Fibroblast of skin of abdomen (primary cell): ENCODE measurements at places on chromosomes 1 and 21.

DNA sequence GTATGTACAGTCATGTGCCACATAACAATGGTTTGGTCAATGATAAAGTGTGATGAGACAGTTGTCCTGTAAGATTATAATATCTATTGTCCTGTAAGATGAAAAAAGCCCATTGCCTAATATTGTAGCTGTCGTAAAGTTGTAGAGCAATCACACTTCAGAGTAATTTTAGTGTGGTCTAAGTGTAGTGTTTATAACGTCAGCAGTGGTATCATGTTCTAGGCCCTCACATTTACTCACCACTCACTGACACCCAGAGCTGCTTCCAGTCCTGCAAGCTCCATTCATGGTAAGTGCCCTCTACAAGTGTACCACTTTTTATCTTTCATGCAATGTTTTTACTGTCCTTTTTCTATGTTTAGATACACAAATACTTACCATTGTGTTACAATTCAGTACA, 259.9 kb upstream of the RAB4A start:
- DNase-seq, result no peak

- no peak for DNase-seq
These were observed 179.3 kb downstream of the ZNF326 start for GRCh38 chr1:90174246-90174645.

DNA sequence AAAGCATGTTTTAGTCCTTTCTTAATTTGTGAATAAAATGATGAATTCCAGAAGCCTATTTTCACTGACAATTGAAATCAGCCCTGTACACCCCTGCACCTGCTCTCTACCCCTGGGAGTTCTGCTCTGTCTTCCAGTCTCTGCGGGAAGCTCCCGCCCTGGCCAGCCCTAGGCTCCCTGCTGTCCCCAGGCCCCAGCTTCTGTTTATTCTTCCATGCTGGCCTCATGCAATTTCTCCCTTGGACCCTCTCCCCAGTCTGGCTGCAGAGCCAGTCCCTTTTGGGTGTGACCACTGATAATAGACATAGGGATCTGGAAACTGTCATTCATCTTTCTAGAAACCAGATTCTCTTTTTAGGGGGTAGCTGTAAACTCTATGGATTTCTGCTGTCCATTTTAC, 258.6 kb downstream of the GRIK3 start:
- DNase-seq, result no peak

- DNase-seq, result peak; percentile 15
These were observed 92.3 kb downstream of the ST6GALNAC5 start for GRCh38 chr1:76959556-76959955.

DNA sequence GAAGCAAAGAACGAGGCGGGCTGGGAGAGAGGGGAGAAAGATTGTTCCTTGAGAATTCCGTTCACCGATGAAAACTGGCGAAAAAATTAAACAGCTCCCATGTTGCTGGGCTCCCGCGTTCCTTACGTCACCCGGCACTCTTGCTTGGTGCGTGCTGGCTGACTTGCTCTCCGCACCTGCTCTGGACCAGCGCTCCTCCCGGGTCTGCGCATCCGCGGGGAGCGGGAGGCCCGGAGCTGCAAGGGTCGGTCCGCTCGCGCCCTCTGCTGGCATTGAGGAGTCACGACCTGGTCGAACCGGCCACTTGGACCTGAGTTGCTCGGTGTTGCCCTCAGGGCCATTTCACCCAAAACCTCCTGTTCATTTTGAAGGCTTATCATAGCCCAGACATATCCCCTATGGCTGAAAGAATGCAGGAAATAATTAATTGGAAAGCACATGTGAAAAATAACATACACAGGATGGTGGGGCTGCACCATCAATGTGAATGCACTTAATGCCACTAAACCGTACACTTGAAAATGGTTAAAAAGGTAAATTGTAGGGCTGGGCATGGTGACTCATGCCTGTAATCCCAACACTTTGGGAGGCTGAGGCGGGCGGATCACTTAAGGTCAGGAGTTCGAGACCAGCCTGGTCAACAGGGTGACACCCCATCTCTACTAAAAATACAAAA, 98.9 kb upstream of the BACE2 start:
- peak; percentile 69 for DNase-seq

DNA sequence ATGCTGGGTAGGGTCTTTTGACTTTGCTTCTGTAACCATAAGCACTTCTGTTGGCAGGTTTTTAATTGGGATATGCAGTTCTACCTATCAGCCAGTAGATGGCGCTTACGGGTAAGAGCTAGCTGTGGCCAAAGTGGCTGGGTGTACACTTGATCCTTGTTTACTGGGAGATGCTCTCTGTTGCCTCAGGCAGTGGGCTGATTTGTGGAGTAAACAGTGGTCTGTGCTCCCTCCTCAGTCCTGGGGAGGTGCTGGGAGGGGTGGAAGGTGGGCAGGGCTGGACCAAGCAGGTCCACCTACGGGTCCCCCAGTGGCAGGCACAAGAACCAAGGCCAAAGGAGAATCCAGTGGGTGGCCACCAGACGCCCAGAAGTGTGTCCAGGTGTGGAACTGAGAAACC, 43.4 kb downstream of the RALGPS2 start:
- peak; percentile 7 for DNase-seq
